ENCODE measurements at places on chromosomes 5 and 9. TPM values are rescaled to one million over a fixed set of nuclear protein-coding genes. Genes with fewer than 3 reads are reported as not detected.
A peak's percentile ranks its signal among the peaks of the same experiment; 100 is the strongest.

The SLC28A3 gene
- polyA plus RNA-seq = 0.95 TPM

The CMYA5 gene
- polyA plus RNA-seq = 14.0 TPM

The CARTPT gene
- not detected for polyA plus RNA-seq

The TAF1L gene
- polyA plus RNA-seq = 0.09 TPM

The DYNC2I2 gene
- 66.0 TPM for polyA plus RNA-seq

The FOXD4L5 gene
- 0.18 TPM for polyA plus RNA-seq

The NRARP gene
- polyA plus RNA-seq = 14.7 TPM

The CYLC2 gene
- polyA plus RNA-seq = not detected

The F2RL1 gene
- polyA plus RNA-seq = 8.8 TPM

The SPATA31C1 gene
- not detected for polyA plus RNA-seq

The FCN1 gene
- polyA plus RNA-seq = 4.7 TPM

The CDH12 gene
- polyA plus RNA-seq = 2.8 TPM

The PAM gene
- 76.9 TPM for polyA plus RNA-seq

The CKMT2 gene
- 3.8 TPM for polyA plus RNA-seq

The PDE8B gene
- polyA plus RNA-seq = 6.8 TPM

The CEL gene
- 1.8 TPM for polyA plus RNA-seq

The CNTLN gene
- 24.1 TPM for polyA plus RNA-seq

The ELAVL2 gene
- polyA plus RNA-seq = 3.2 TPM

The GDA gene
- polyA plus RNA-seq = not detected

The ADAMTS16 gene
- 0.58 TPM for polyA plus RNA-seq

- DNase-seq = no peak
Observed at GRCh38 chr5:139867109-139867508, 71.5 kb downstream of the PSD2 start.

- DNase-seq = no peak
Observed at GRCh38 chr9:135413461-135413860, 66.1 kb upstream of the PPP1R26 start.

- DNase-seq = no peak
Observed at GRCh38 chr9:15373881-15374280, 48.8 kb upstream of the SNAPC3 start.

- DNase-seq = no peak
Observed at GRCh38 chr9:111036429-111036789, 1.9 kb downstream of the LPAR1 start.

- no peak for DNase-seq
Observed at GRCh38 chr5:83048811-83049210, 28.4 kb downstream of the TMEM167A start.

- DNase-seq = no peak
Observed at GRCh38 chr5:100889165-100889743, 13.8 kb downstream of the ST8SIA4 start.

- no peak for DNase-seq
Observed at GRCh38 chr9:118162716-118163115, 458.5 kb downstream of the TLR4 start.

DNA sequence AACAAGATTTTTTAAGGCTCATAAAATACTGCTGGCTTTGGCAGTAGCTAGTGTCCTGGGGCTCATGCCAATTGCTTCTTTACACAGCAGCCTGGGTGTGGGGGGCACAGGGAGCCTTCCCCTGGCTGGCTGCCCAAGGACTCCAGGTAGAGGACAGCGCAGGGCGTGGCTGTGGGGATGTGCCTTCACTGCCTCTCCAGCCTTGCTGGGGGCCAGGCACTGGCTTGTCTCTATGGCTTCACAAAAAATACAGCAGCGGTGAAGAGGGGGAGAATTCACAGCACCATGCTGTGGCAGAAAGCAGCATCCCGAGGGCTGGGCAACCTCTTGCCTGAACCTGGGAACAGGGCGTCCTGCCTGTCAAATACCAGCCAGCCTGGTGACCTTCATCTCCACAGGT is 57.4 kb downstream of the DAP start:
- no peak for DNase-seq

- DNase-seq = no peak
Observed at GRCh38 chr5:31469886-31470285, 62.0 kb downstream of the DROSHA start.

GRCh38 chr9:34625186-34625486 is 3.7 kb downstream of the ARID3C start:
- DNase-seq = no peak

DNA sequence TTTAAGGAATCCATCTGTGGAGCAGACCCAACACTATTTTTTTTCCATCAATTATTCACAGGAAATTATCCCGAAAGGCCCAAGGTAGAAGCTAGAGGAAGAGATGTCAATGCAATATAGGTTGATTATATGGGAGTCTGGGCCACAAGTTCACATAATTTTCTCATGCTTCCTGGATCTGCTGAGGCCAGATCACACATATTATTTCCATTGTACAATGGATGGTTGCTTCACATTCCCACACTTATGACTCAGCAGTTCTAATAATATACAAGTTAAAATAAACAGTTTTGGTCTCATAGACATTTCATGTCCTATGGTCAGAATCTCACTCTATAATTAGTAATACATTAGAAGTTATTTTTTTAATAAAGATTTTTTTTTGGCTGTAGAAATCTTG is 66.0 kb upstream of the PTPRD start:
- DNase-seq = no peak

- DNase-seq = no peak
Observed at GRCh38 chr5:167995844-167996425, 295.5 kb upstream of the WWC1 start.

DNA sequence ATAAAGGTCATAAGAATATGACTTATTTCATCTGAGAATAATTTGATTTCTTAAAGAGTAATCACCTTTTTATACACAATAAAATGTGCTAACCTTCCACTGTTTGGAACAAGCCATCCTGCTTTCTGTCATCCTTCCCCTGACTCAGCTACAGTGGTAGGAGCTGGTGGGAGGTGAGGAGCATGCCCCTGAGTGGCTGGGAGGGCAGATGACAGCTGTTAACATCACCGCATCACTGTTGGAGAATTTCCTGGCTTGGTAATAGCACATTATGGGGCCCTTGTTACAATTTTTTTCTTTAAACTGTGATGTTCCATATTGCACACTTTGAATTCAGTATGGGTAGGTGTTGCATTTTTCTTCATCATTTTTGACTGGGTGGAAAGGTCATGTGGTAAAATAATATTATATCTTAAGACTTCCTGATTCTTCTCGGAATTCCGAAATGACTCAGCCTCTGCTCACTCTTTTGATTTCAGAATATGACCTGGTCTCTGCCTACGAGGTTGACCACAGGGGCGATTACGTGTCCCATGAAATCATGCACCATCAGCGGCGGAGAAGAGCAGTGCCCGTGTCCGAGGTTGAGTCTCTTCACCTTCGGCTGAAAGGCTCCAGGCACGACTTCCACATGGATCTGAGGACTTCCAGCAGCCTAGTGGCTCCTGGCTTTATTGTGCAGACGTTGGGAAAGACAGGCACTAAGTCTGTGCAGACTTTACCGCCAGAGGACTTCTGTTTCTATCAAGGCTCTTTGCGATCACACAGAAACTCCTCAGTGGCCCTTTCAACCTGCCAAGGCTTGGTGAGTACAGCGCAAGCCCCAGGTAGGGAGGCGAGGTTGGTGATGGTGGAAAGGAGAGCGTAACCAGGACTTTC is 5.8 kb downstream of the ADAMTS16 start:
- DNase-seq = no peak

GRCh38 chr5:116528519-116529234 is 45.9 kb downstream of the SEMA6A start:
- no peak for DNase-seq

GRCh38 chr5:129844764-129845163 is 59.5 kb upstream of the CHSY3 start:
- no peak for DNase-seq

GRCh38 chr9:91949946-91950664 is at the start of gene ROR2:
Gene ROR2 (minus strand): TSS chr9:91950228.
- DNase-seq = peak; percentile 86

DNA sequence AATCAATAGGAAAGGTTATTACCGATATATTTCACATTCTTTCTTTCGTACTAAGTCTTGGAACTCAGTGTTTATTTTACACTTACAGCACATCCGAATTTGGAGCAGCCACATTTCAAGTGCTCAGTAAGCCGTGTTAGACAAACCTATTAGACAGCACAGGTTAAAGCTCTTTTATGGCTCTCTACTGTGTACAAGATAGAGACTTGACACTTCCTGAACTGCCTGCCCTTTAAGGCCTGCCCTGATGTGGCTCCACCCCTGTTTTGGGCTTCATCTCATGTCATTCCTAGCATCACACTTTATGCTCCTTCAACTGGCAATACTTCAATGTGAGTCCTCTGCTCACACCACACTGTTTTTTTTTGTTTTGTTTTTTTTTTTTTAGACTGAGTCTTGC is 23.5 kb upstream of the SUSD1 start:
- DNase-seq = no peak

- DNase-seq = no peak
Observed at GRCh38 chr9:99745085-99745484, 76.6 kb upstream of the NR4A3 start.

DNA sequence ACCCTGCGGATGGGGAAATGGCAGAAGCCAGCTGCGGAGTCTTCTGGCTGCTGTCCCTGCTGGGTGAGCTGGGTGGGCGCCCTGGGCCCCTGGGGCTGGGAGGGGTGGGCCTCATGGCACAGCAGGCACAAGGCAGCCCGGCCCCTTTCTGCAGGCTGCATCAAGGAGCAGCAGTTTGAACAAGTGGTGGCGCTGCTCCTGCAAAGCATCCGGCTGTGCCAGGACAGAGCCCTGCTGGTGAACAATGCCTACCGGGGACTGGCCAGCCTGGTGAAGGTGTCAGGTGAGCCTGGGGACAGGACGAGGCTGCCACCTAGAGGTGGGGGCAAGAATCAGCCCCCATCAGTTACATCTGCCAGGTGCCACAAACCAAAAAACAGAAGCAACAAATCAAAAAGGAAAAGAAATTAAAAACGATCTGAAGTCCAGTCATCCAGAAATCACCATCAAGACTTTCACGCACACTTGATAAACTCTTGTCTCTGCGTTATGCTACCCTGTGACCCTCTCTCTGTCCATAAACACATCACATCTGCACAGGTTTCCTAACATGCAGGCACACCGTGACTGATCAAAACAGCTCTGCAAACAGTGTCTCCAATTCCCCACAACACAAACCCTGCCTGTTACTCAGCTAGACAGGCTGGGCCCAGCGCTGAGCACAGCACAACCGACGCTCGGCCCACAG is 13.9 kb downstream of the REXO4 start:
- no peak for DNase-seq

- no peak for DNase-seq
Observed at GRCh38 chr9:108743901-108744371, 111.8 kb downstream of the ACTL7B start.

DNA sequence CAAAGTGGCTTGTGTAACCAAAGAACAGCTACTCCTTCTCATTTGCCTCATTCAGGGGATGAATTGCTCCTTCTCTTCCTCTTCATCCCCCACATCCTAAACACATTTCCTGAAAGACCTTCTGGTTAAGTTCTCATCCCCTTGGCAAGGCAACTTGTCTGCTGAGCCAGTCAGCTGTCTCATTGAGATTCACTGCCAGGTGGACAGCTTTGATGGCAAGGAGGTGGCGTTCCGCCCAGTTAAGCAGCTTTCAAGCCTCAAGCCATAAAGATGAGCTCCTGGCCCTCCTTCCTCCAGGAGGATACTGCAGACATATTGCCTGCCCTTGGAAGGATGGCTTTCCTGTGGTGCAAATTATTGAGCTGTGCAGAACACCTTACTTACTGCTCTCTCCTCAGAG is 448.6 kb upstream of the MPDZ start:
- DNase-seq = no peak

GRCh38 chr5:175548626-175549311 is 70.4 kb downstream of the SFXN1 start:
- DNase-seq = no peak

DNA sequence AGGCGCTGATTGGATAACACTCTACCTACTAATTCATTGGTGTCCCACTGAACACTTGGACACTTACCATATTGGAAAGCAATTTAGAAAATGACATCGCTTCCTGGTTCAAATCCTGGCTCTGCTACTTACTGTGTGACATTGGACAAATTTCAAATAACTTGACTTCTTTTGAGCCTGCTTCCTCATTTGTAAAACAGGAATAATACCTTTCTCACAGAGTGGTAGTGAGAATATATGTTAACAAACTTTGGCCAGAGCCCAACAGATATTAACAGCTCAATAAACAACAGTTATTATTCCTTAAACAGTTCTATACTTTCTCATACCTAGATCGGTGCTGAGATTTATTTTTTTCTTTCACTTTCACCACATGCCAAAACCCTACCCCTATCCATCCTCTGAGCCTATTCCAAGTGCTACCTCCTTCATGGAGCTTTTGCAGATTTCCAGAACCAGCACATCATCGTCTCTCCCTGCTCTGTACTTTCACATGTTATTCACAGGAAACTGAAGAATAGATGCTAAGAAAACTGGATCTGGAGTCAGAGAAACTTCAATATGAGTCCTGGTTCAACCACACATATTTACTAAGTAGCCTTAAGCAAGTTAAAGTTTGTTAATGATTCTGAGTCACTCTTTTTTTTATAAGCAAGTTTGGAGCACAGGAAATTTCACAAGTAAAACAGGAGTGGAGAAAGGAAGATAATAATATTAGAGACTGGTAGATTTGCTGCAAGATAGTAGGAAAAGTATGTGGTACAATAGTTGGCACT is 92.3 kb downstream of the STRBP start:
- DNase-seq = no peak

GRCh38 chr9:71858102-71858798 is 52.7 kb downstream of the ABHD17B start:
- DNase-seq = no peak

GRCh38 chr5:109823597-109823996 is 133.9 kb downstream of the MAN2A1 start:
- DNase-seq = no peak

GRCh38 chr9:69470186-69470977 is 145.4 kb downstream of the ENTREP1 start:
- no peak for DNase-seq

GRCh38 chr9:128388150-128388549 is 17.0 kb downstream of the URM1 start:
- no peak for DNase-seq

- no peak for DNase-seq
Observed at GRCh38 chr9:36217256-36217968, 26.7 kb downstream of the CLTA start.

DNA sequence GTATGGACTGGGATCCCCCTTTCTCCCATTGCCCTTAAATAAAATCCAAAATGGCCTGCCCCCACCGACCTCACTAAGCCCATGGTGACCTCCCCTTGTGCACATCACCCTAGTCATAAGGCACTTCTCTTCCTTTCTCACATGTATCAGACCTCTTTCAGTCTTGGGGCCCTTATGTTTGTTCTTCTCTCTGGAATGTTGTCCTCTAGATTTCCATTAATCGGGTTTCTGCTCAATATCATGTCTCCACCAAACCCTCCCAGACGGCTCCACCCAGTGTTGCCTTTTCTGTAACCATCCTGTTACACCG is 196.3 kb downstream of the ERCC6L2 start:
- DNase-seq = no peak

- DNase-seq = no peak
Observed at GRCh38 chr5:81495286-81495685, 101.4 kb upstream of the ACOT12 start.

- DNase-seq = no peak
Observed at GRCh38 chr9:117535434-117535833, 120.6 kb upstream of the ASTN2 start.
